Cortex of kidney (tissue), 1 donor: ENCODE measurements at places on chromosomes 4 and X.

DNA sequence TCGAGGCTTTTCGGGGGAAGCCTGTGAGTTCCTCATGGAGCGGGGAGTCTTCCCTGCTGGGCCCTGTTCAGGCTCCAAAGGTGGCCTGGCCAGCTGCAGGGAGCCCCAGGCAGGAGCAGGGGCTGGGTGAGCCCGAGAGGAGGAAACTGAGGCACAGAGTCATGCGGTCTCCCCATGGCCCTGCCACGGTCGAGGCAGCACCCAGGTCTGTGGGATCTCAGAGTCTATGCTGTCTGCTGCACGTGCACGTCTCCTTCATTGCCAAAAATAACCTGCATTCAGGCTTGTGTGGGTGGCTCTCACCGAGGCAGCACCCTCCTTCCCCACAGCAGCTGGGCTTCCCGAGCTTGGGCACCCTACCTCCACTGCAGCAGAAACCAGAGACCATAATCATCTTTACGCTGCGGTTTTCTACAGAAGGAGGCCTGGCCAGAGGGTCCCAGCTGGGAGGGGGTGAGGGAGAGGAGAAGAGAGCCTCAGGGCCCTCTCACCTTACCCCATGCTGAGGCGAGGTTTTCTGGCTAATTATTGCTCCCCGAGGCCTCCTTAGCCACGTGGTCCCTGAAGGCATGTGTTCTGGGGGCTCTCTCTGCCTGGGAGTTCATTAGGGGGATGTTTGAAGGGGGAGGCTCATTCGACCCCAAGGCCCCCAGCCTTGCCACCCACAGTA, 64.3 kb downstream of the CPZ start:
- no peak for DNase-seq

GRCh38 chr4:31175242-31175910, 455.2 kb downstream of the PCDH7 start:
- no peak for DNase-seq

DNA sequence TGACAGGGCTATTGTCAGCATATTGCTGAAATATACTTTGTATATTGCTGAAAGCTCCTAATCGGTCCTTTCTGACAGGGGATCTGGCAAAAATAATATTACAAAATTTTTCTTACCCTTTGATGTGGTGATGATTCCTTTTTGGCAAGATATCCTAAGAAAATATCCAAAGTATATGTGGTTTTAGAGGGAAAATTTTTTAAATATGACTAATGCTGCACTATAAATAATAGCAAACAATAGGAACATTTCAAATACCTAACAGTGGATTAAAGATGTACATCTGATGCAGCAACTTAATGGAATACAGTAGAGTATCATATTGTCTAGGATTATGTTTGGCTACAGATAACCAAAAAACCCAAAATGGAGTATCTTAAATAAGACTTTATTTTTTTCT, 49.6 kb downstream of the RRAGB start:
- DNase-seq, result no peak

DNA sequence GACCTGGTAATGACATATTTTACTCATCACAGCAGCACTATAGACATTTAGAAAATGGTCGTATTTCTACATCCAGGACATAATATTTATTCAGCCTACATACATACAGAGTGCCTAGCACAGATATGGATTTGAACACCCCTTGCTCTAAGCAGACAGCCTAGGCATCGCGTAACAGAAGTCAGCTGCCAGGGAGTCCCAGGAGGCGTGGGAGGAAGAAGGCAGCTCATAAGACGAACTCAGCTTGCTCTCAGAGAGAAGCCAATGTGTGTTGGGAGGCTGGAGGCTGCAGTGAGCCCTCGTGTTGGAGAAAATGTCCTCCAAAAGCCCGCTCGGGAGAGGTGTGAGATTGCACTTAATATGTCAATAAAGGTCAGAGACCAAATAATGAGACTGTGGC, 131.6 kb downstream of the BCOR start:
- no peak for DNase-seq

DNA sequence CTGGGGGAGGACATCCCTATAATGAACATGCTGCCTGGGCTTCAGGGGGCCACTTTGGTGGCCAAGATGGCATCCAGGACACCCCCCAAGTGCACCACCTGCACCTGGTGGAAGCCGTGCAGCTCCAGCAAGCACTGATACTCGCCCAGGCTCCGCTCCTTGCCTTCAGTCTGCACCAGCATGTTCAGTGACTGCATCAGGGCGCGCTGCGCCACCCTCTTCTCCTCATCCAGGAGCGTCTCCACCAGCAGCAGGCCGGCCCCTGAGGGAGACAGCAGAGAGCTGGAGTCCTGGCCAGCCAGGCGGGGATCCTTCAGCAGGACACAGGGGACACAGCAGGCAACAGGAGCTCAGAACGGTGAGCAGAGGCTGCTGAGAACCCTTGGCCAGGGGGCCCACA, 11.3 kb upstream of the SLC25A6 start:
- DNase-seq, result no peak

DNA sequence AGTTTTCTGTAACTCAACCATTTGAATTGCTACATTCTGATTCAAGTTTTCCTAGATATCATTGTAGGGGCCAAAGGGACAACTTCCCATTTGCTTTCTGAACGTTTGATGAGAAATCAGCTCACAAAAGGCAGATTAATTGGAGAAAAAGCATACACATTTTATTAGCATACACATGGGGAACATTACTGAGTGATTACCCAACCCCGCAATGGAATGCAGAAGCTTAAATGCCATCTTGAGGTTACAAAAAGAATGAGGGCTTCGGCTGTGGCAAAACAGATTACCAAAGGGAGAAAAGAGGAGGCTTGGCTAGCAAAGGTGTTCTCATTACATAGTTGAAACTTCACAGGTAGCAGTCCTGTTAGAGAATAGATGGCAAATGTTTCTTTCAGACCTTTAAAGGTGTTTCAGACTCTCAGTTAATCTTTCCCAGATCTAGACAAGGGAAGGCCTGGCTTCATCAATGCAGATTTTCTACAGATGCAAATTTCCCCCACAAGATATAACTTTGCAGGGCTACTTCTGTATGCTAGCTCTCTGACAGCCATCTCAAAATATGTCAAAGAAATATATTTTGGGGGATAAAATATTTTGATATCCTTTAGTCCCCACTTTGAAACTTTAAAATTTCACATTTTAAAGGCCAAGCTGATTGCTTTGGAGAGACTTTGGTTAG, 26.5 kb upstream of the HERC6 start:
- DNase-seq, result no peak

DNA sequence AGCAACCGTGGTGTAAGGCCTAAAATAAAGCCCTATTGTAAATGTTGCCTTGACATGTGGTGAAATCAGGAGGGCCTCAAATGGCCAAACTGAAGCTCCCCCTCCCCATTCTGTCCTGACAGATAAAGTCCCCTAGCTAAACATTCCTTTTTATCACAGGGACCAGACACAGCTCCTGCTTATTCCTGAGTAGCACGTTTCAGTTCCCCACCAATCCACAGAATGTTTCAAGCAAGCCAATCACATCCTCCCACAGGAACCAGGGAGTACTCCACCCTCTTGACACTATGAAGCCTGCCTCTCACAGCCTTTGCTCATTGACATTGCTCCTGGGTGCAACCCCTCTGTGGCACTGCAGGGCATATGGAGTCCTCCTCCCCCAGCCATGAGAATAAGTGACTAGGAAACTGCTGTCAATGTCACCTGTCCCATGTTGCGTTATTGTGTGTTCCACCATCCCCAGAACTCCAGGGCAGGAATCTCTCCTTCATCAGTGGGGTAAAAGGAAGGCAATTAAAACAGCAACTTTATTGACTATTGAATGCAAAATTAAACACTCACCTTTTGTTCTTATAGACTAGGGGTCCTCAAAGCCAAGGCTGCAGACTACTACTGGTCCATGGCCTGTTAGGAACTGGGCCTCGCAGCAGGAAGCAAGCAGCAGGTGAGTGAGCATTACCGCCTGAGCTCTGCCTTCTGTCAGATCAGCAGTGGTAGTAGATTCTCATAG, 128.1 kb downstream of the COL25A1 start:
- no peak for DNase-seq

- DNase-seq, result no peak
Measured at GRCh38 chr4:8176547-8177399, 18.2 kb upstream of the ABLIM2 start.

- no peak for DNase-seq
Measured at GRCh38 chr4:175326796-175327195, 408.6 kb downstream of the ADAM29 start.

DNA sequence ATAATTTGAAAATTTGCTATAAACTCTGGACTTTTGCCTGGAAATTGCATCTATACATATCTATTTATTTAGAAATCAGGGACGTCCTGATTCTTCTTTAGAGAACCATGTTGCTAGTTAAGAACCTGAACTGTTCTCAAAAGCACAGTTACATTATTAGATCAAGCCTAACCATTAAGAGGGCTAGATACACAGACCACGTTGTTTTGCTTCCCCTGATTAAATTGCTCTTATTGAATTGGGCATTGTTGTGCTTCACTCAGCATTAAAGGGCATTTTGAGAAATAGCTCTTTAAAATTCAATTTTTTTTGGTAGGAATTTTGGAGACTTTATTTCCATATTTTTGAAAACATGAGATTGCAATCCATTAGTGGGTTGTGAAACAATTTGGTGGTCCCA, 44.4 kb downstream of the FIP1L1 start:
- DNase-seq, result no peak

DNA sequence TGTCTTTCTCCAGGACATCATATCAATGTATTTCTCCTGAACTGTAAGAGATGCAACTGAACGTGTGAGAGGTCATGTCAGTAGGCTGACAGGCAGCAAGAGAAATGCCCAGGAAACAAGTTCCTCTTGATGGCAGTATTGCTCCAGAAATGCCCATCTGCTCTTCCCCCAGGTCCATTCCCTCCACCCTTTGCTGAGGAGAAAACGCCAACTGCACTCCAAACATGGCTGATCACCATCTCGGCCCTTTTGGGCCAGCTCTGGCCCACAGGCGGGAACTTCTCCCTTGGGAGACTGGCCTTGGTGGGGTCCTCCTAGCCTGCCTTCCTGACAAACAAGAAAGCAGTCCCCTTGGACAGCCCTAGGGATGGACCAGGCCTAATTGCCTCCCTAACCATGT, 276.5 kb upstream of the AGTR2 start:
- no peak for DNase-seq

DNA sequence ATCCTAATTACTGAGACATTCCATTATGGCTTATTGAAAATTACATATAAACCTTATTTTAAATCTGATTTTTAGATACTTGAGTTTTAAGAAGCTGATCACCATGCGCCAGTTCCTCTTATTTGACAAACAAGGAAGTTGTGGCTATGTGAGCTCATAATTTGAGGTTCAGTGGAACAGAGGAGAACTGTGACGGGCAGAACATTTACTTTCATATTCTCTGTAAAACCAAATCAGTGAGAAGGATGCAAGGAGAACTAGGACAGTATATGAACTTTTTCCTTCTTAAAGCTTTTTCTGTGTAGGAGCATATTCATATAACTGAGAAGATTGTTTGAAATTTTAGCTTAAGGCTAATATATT, 25.3 kb downstream of the STIM2 start:
- DNase-seq, result no peak

- DNase-seq, result no peak
Measured at GRCh38 chrX:119501511-119502148, 33.4 kb downstream of the SLC25A5 start.

DNA sequence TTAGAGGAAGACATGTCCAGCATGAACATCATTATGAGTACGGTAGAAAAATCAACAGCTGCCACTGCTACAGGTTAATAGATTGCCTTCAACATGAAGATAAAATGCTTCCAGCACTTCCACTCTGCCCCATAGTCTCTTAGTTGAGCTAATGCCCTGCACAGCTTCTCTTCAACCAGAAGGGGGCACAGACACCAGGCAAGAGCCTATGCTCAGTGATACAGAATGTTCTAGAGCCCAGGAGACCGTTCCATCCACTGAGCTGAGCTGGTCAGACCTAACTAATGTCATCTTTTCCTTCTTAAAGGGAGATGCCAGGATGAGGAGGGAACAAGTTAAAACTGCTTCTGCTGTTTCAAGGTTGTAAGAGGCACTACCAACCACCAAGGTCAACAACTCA, 42.2 kb downstream of the SMIM10L2A start:
- DNase-seq, result no peak

GRCh38 chr4:16759931-16760582, 138.4 kb downstream of the LDB2 start:
- no peak for DNase-seq

GRCh38 chr4:8132947-8133705, 25.5 kb downstream of the ABLIM2 start:
- DNase-seq, result no peak

- no peak for DNase-seq
Measured at GRCh38 chrX:70525733-70526132, 81.1 kb downstream of the DLG3 start.

GRCh38 chr4:89616382-89616781, 220.6 kb downstream of the SNCA start:
- DNase-seq, result no peak

- no peak for DNase-seq
Measured at GRCh38 chr4:70772929-70773555, 51.3 kb downstream of the RUFY3 start.

DNA sequence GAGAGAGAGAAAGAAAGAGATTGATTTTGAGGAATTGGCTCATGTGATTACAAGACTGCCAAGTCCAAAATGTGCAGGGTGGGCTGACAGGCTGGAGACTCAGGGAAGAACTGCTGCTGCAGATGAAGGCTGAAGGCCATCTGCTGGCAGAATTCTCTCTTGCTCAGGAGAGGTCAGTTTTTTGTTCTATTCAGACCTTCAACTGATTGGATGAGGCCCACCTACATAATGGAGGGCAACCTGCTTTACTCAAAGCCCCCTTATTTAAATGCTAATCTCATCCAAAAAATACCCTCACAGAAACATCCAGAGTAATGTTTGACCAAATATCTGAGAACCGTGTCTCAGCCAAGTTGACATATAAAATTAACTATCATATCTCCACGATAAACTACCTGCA, 38.2 kb upstream of the MAMLD1 start:
- no peak for DNase-seq
